Heart right ventricle (tissue), 16 donors: ENCODE measurements at places on chromosomes 5 and 9. TPM values are rescaled to one million over a fixed set of nuclear protein-coding genes. Genes with fewer than 3 reads are reported as not detected.

DNA sequence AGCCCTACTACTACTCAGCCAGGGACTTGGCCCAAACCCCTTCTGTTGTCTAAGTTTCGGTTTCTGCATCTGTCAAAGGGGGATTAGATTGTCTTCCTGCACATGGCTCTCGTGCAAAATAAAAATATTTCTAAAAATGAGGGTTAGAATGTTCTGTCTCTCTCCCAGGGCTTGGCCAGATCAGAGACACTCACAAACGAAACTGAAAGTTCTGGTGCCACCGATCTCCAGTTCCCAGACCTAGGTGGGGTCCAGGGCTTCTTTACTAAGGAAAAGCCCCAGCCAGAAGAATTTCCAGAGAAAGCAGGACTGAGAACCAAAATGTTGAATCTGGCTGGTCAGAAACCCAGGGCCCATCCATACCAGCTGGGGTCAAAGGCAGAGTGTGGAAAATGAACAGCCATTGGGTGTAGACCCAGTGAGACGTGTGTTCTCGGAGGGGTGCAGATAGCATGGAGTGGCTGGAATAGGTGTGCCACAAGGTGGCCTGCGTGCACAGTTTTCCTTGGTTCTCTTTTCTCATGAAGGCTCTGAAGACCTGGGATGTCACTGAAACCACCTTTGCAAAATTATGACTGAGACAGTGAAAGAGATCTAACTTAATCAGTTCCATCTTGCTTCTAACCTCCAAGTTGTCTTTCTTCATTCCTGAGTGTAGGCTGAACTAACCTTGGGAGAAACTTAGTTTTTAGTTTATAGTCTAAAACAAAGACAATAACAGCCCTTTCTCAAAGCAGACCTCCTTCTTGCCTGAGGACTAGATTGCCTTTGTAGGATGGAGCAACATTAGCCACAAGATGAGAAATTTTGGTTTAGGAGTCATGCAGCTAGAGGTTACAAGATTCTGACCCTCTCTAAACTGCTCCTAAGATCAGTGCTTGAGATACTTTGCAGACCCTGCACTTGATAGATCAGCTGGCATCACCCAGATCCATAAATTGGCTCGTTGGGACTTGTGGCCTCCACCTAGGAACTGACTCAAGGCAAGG, 2.3 kb upstream of the SLC23A1 start:
- peaks cover 43% of the 10 kb centered on the region for H3K4me1 ChIP-seq
- H3K4me3 ChIP-seq = no peak overlapping the region
- H3K36me3 ChIP-seq = no peaks in the 10 kb centered on the region
- no peaks in the 10 kb centered on the region for H3K27me3 ChIP-seq

OSMR gene
- 15.5 TPM for total RNA-seq

DNA sequence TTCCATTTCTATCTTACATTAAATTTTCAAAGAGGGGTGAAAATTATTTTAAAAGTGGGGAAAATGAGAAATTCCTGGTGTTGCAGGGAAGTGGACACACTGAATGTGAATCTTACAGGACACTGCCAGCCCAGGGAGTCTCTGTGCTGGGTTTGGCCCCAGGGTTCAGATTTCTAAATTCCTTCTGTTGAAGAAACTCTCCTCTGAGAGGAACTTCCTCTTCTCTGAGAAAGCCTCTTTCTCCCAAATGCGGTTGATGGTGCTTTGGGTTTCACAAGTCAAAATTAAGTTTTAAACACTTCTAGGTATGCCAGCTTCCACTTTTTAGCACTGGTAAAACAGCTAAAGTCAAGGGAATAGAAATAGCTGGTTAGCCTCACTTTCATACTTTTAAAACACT, 317.9 kb upstream of the ITGA1 start:
- no peaks in the 10 kb centered on the region for H3K27me3 ChIP-seq
- no peak overlapping the region for H3K4me3 ChIP-seq
- H3K4me1 ChIP-seq = no peaks in the 10 kb centered on the region
- no peak overlapping the region for H3K27ac ChIP-seq
- DNase-seq = no peak

GRCh38 chr9:96383165-96383942, at the start of gene SLC35D2:
SLC35D2 (minus strand) TSS chr9:96383711; CDS start chr9:96383634, 77 bp downstream.
- H3K4me1 ChIP-seq = peaks cover 10% of the 10 kb centered on the region
- no peaks in the 10 kb centered on the region for H3K36me3 ChIP-seq
- H3K27me3 ChIP-seq = no peaks in the 10 kb centered on the region
- peak; percentile 76 for DNase-seq
- peak within 1 kb of the TSS; percentile 93 for H3K27ac ChIP-seq

DNA sequence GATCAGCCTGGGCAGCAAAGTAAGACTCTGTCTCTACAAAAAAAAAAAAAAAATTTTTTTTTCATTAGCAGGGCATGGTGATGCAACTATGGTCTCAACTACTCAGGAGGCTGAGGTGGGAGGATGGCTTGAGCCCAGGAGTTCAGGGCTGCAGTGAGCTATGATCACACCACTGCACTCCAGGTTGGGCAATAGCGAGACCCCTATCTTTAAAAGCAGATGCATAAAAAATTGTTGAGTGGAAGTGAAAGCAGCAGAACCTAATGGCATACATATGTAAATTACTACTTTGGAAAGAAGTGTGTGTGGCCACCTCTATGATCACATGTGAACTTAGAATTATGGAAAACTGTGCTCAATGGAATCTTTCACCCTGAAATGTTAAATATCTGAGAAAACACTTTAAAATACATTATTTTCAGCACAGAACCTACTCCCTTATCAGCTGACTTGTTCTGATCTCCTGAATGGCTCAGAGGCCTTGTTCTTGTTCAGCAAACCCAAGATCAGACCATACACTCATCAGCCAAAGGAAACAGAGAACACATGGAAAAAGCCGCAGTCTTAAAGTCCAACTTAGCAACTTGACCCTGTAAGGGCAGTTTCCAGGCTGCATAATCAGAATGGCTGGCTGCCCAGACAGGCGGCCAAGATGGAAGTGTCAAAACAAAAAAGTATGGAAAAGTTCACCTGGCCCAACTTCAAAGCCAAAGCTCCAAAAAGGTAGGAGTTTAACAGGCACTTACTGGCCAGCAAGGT, 56.5 kb downstream of the SIL1 start:
- H3K27ac ChIP-seq = peak overlapping the region; percentile 68
- no peaks in the 10 kb centered on the region for H3K27me3 ChIP-seq
- no peak overlapping the region for H3K4me3 ChIP-seq
- no peaks in the 10 kb centered on the region for H3K36me3 ChIP-seq

GCNT4 gene
- 0.33 TPM for total RNA-seq
